Activated CD4-positive, alpha-beta T cell treated with anti-CD3 and anti-CD28 coated beads, Interleukin-2, Interleukin-6, amounts not matched to agents 100 ng/mL and 50 ng/mL, durations not matched to agents 16 hours and 8 hours (primary cell): ENCODE measurements at places on chromosomes 6 and 20.
A peak's percentile ranks its signal among the peaks of the same experiment; 100 is the strongest.

GRCh38 chr6:11710311-11710761 is 68.3 kb downstream of the ADTRP start:
- DNase-seq: peak; percentile 68

- no peak for DNase-seq
Measured at GRCh38 chr20:61733891-61734732, 331.6 kb downstream of the TAF4 start.

DNA sequence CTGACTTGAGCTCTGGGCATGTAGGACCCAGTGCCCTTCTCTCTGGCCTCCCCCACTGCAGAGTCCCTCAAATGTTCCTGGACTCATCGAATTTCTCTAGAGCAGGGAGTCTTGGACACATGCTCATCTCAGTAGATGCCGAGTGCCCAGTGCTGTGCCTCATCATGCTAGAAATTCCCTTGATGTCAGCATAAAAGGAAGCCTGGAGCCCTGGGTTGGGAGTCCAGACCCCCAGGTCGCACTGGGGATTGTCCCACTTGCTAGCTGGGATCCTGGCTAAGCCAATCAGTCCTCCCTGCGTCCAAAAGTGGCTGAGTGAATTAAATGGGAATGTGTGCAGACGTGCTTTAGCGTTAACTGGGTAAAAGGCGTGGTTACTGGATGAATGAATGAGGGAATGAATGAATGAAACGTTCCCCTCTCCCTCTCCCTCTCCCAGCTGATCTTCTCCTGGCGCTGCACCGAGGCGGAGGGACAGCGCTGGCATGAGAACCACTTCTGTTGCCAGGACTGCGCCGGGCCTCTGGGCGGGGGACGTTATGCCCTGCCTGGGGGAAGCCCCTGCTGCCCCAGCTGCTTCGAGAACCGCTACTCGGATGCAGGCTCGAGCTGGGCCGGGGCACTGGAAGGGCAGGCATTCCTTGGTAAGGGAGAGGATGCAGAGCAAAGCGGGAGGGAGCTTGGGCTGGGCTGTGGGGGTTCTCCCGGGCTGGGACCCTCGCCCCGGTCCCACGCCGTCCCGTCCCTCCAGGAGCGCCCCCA is 1.6 kb upstream of the TOMM6 start:
- DNase-seq: no peak

GRCh38 chr6:54264581-54265272 is 43.5 kb upstream of the TINAG start:
- no peak for DNase-seq

- peak; percentile 77 for DNase-seq
Measured at GRCh38 chr20:19628570-19629134, 129.4 kb upstream of the RIN2 start.

- DNase-seq: no peak
Measured at GRCh38 chr6:116314218-116314617, 34.5 kb upstream of the TSPYL1 start.

DNA sequence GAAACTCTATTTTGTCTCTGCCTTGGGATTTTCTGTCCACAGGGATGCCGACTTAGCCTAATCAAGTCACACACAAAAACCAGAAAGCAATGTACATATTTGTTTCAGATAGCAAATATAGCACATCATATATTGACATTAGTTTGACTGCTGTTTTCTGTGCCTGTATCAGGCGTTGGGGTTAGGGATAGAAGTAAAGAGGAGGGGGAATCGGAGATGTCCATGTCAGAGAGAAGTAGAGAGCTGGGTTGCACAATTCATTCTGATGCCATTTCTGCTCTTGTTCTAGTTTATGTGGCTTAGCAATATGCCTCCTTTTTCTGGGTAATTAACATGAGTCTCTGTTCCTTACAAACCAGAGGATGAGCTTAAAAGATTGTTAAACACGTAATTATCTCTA is 14.7 kb upstream of the IPCEF1 start:
- no peak for DNase-seq

DNA sequence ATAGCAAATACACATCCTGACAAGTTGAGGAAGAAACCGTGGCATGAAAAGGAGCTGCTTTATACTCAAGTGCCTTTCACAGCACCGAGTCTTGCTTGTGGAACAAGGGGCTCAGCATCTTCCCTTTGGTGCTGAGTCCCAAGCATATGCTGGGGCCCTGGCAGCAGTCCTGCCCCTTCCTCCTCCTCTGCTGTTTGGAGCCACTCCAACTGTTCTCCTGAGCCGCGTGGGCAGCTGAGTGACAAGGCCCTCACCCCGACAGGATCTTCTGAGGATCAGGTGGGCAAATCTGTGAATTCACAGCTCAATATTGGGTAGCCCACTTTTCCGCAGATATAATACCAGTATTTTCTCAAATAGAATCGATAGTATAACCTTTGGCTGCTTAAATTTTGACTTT is 24.7 kb downstream of the DACT2 start:
- no peak for DNase-seq

DNA sequence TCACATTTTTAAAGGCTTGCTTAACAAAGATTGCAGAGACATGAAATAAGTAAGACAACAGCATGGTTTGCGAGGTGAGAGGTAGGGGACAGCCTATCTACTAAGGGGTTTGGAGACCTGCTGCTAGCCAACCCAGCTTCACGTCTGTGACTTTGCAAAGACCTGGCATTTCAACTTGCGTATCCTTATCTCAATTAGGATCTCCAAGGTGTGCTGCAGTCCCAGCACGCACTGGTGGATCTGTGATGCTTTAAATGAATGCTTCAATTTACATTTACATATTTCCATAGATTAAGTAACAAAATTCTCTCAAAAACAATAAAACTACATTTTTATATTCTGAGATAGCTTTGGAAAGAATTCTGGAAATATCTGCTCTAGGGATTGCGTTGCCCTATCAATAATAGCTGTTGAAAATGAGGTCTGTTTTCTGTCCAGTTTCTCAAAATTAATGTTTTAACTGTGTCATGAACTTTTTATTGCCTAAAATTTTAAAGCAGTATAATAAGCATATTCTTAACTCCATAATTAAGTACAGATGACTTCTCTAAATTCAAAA is 124.4 kb upstream of the EDN1 start:
- DNase-seq: no peak

DNA sequence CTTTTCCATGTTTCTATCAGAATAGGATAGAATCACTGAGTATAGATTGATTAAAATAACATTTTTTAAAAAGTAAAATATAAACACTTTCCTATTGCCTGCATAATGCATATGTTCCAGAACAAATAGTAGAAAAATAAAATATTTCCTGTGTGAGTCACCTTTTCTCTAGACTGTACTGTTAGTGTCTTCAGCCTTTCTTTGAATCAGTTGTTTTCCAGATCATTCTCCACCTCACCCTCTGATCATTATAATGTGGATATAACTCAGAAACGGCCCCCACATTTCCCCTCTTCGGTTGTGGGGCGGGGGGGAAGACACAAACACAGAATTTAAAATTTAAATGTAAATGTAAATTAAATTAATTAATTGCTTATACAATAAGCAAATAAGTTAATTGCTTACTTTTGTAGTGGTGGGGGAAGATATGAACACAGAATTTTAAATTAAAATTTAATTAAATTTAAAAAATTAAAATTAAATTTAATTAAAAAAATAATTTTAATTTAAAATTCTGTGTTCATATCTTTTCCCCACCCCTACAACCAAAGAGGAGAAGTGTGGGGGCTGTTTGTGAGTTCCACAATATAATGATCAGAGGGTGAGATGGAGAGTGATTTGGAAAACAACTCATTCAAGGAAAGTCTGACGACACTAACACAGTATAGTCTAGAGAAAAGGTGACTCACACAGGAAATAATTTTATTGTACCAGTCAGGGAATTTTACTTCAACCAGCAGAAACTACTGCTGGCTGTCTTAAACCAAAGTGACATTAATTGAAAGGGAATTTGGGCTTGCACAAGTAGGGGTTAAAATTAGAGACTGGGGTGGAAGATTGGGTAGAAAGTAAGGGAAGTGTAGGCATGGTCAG is 37.1 kb upstream of the PROKR2 start:
- peak; percentile 34 for DNase-seq
